ENCODE measurements at places on chromosomes 7 and 10.
A peak's percentile ranks its signal among the peaks of the same experiment; 100 is the strongest.

GRCh38 chr10:61175316-61175715 lies 231.3 kb upstream of the RHOBTB1 start:
- DNase-seq = no peak

GRCh38 chr10:110576220-110576619 lies 8.7 kb downstream of the SMC3 start:
- no peak for DNase-seq

- no peak for DNase-seq
Observed at GRCh38 chr7:1262441-1262840, 29.8 kb downstream of the UNCX start.

DNA sequence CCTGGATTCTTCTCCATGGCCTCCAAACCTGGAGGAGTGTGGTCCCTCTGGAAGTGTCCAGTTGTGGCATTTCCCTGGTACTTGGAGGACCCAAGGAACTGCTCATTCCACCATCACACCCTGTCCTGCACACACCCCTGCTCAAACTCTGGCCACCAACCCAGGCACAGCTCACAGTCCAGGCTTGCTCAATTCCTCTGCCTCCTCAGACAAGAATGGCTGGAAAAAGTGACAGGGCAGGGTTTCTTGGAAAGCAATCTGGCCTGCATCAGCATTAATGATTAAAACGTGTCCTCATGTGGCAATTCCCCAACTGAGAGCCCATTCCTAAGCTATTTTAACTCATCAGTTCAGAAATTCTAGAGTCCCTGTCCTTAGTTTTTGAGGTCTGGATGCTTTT lies 17.2 kb upstream of the TPST1 start:
- no peak for DNase-seq

DNA sequence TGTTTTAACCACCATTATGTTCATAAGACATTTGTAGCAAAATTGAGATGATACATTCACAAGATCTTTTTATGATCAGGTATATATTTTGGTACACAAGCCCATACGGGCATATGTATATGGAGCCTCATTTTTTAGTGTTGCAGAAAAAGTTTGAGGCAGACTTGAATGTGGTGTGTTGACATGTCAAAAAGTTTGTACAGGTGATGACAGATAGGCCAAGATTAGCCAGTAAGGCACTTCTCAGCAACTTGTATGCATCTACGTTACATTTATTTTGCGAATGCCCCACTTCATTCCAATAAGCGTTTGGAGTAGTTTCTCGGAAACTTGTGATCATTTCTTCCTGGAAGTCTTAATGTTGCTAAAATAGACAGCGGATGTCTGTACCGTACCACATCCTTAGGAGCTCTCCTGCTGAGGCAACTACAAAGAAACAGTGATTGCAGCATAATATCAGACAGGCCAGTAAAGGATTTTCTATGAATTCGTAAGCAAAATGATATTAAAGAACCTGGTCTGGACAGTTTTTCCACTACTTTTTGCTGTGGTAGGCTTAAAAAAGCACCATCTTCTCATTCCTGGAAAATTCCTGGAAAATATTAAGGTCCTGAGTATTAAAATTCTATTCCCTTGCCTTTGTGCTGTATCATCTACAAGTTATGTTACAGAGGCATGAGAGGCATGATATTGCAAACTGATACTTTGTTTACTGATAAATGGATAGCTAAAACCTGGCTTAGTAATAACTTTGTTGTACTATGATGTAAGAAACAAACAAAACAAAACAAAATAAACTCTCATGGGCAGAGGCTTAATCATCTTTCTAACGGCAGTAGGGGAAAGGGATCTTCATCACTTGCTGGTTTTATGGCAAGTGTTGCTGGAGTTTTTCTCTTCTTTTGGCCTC lies 153.6 kb downstream of the HDAC9 start:
- DNase-seq = no peak

DNA sequence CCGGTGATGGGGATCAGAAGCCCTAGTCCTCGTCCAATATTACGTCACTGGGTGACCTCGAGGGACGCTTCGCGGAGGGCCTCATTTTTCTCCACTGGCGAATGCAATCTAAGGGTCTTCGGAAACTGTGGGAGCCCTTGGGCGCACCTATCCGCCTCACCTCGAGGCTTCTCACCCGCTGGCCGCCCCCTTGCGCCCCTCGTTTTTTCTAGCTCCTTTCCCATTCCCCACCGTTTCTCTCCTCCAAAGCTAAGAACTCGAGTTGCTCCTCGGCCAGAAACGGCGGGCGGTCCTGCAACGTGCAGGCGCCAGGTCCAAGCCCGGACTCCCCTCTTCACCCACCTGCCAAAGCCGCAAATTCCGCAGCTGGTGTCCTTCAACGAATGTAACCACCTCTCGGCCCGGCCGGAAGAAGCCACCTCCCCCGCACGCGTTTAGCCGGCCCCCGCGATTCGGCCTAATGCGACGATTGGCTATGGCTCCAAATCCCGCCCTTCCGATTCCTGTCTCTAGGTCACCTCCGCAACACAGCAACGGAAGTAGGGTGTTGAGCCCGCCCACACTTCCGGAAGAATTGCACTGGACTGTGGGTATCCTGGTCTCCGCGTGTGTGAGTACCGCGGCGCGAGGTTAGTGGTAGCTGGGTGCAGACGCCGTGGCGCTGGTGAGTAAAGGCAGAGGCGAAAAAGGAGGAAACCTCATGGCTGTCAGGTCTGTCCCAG lies at the start of the genes ATP5MK and PDCD11:
Gene ATP5MK, minus strand, starts transcription at position 409 of the 722 bp plus-strand sequence. CDS start 4,018 bp downstream, outside the sequence.
Gene PDCD11, plus strand, starts transcription at position 560 of the 722 bp plus-strand sequence. CDS start 1,801 bp downstream, outside the sequence.
- DNase-seq = peak; percentile 98

DNA sequence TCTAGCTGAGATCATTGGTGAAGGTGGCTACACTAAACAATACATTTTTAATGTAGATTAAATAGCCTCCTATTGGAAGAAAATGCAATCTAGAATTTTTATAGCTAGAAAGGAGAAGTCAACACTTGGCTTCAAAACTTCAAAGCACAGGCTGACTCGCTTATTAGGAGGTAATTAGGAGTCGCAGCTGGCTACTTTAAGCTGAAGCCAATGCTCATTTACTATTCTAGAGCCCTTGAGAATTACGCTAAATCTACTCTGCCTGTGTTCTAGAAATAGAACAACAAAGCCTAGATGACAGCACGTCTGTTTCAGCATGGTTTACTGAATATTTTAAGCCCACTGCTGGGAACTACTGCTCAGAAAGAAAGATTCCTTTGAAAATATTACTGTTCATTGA lies 101.6 kb upstream of the EEPD1 start:
- no peak for DNase-seq

- no peak for DNase-seq
Observed at GRCh38 chr10:93654201-93654600, 41.9 kb downstream of the PDE6C start.

GRCh38 chr10:116748041-116748440 lies 5.7 kb upstream of the HSPA12A start:
- no peak for DNase-seq

- peak; percentile 67 for DNase-seq
Observed at GRCh38 chr10:132443605-132443982, 46.6 kb downstream of the PWWP2B start.

GRCh38 chr7:54880326-54880989 lies 121.4 kb upstream of the SEC61G start:
- DNase-seq = no peak

- no peak for DNase-seq
Observed at GRCh38 chr10:70664702-70665195, 7.6 kb upstream of the ADAMTS14 start.

DNA sequence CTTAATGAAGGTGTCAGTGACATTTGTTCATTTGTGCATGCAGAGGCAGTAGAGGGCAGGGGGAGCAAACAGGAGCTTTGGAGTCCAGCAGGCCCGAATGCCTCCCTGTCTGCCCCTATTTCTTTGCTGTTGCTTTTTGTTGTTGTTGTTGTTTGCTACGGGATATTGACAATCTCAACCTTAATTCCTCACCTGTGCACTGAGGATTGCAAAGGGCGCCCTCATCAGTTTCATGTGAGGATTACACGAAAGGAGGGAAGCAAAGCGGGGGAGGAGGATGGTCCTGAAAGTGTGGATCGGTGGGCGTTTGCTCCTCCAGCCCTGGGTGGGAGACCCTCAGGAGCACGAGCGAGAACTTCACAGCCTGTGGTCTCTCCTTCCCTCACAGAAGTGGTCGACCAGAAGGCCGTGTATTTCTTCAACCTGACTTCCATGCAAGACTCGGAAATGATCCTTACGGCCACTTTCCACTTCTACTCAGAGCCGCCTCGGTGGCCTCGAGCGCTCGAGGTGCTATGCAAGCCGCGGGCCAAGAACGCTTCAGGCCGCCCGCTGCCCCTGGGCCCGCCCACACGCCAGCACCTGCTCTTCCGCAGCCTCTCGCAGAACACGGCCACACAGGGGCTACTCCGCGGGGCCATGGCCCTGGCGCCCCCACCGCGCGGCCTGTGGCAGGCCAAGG lies 9.6 kb downstream of the GDF10 start:
- DNase-seq = no peak

- DNase-seq = no peak
Observed at GRCh38 chr7:108614896-108615295, 45.2 kb downstream of the DNAJB9 start.

DNA sequence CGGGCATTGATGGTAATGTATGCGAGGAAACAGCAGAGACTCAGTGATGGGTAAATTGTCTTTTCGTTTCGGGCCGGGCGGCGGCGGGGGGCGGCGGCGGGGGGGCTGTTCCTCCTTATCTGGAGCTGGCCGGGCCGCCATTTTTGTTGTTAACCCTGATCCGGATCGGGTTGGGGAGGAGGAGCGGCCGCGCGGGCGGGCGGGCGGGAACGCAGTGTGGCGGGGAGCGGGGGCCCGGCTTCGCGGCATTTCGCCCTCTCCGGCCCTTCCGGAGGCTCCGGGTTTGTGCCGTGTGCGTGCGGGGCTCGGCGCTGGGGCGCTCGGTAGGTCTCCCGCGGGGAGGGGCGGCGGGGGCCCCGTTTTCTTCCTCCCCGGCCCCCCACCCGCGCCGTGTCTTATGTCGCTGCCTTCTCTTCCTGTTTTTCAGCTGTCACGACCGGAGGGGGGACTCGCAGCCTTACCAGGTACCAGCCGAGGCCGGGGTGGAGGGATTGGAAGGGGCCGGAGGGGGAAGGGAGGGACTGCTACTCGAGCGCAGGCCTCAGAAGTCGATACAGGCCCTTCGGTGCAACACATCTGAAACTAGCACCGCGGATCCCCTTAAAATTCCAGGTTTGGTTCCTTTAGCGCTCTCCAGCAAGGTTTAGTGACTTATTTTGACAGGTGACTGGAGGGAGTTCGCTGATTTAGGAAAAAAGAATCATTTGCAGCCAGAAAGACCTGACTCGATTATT lies 820 bp downstream of the WAC start:
- peak; percentile 56 for DNase-seq

GRCh38 chr10:9608602-9609001 lies 1409.1 kb upstream of the CELF2 start:
- no peak for DNase-seq

DNA sequence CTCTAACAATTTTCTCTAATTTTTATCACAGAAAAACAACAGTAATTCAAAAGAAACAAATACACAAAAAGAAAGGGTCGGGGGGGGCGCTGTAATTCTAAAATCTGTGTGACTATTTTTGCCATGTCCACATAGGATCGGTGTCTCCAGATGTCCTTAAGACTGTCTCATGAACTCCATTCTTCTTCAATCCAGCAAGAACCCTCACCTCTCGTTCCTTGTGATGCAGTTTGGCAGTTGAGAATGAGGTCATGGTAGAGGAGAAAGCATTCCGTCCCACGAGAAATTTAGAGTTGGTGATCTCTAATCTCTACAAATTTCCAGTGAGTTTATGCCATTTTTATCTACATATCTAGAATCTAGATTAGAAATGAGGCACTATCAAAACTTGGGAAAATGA lies 394.7 kb downstream of the TFEC start:
- DNase-seq = no peak

DNA sequence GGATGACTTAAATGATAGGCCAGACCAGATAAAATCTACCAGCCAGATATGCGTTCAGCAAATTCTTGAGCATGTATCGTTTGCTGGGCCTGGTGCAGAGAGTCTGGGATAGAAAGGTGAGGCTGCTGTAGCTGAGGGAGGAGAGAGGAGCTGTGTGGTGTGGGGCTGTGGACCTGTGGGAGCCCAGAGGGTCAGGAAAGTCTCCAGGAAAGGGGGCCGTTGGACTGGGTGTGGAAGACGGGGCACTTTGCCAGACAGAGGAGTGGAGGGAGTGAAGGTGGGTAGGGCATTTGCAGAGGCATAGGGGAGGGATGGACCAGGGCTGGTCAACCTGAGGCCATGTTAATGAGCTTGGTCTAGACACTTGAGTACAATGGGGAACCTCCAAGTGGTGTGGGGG lies 124.7 kb upstream of the UNC5B start:
- peak; percentile 4 for DNase-seq

GRCh38 chr10:111018021-111018420 lies 58.8 kb upstream of the ADRA2A start:
- DNase-seq = no peak

GRCh38 chr10:121152033-121152432 lies 300.9 kb downstream of the WDR11 start:
- DNase-seq = no peak

- DNase-seq = no peak
Observed at GRCh38 chr7:36192053-36192824, 39.2 kb downstream of the EEPD1 start.

GRCh38 chr10:99506416-99506815 lies 26.3 kb upstream of the NKX2-3 start:
- no peak for DNase-seq

- no peak for DNase-seq
Observed at GRCh38 chr7:75866114-75866488, 12.7 kb upstream of the RHBDD2 start.

- peak; percentile 48 for DNase-seq
Observed at GRCh38 chr10:121823993-121824463, 103.8 kb downstream of the ATE1 start.

DNA sequence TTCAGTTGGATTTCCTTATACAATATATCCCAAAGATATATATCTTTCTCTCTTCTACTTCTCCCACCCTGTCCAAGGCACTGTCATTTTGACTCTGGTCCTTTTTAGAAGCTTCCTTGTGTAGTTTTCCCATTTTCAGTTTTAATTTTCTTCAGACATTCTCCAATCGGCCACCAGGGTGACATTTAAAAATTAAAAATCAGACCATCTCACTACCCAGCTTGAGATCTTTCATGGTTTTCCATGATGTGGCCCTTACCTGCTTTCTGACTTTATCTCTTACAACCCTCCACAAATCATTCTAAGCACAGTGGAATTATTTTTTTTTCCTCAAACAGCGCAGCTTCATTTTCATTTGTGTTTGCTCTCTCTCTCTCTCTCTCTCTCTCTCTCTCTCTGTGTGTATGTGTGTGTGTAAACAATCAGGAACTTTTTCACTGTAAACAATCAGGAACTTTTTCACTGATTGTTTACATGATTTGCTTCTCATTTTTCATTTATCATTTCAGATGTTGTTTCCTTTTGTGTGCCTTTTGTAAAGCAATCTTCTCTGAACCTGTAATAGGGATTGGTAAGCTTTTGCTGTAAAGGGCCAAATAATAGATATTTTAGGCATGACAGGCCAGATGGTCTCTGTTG lies 348.9 kb downstream of the ATRNL1 start:
- DNase-seq = no peak
